ENCODE measurements at places on chromosomes 4 and X.

- no peak for DNase-seq
Observed at GRCh38 chr4:152628128-152628527, 51.7 kb downstream of the TMEM154 start.

DNA sequence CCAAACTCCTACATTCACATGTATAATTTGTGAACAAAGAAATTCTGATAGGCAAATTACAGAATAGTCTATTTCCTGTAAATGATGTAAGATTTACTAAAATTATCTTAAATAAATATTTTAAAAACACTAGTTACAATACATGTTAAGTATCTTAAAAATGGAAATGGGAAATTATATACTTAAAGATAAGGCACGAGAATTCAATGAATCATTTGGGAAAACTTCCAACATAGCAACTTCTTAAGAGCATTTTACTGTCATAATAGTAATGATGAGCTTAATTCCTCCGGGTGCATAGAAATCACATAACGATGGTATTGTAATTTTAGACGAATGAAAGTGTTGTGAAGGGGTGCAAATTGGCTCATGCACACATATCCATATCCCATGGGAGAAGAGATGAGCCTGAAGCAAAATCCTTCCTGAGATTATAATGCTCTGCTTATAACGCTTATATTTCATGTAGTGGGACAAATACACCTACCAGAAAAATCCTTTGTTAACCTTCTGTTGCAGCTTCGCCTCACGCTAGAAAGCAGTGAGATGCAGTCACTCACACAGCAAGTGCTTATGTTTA is 873.5 kb downstream of the PDHA2 start:
- DNase-seq = no peak

GRCh38 chr4:20086067-20086798 is 165.5 kb upstream of the SLIT2 start:
- DNase-seq = peak; percentile 38

DNA sequence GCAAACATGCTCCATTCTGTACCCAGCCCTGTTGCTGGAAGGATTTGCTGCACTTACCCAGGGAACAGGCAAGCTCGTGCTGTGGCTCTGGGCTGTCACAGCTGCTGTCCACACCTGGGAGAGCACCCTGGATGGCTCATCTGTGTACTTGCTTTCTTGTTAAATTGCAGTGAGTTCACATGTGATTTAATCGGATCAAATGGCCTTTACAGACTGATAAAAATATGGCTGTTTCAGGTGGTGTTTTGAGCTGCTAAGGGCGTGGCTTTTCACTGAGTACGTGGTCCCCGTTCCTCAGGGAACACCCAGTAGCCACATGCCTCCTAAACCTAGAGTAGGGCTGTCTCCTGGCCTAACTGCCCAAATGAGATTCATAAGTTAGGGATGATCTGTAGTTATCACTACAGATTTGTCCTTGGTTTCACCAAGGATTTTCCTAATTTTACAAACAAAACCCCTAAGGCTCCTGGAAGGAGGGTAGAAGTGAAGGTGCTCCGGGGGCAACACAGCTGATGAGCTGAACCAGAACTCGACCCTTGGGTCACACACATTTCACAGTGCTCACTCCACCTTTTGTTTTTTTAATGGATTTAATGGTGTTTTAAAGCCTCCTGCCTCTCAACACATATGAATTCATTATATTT is 13.7 kb downstream of the KLKB1 start:
- peak; percentile 9 for DNase-seq

DNA sequence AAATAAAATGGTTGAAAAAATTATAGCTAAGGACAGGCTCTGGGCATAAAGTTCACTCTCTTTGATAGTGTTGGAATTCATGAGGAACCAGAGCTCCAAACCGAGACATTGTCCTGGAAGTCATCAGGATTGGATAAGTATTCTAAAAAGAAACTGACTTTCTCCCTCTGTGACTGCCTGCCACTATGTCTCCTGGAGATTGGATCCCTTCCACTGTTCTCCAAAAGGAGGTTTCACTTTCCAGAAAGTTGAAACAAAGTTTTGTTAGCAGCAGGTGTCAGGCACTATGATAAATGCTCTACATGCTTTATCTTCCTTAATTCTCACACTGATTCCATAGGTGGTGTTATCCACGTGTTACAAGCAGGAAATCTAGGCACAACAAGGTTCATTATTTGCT is 16.8 kb downstream of the BANK1 start:
- DNase-seq = no peak

DNA sequence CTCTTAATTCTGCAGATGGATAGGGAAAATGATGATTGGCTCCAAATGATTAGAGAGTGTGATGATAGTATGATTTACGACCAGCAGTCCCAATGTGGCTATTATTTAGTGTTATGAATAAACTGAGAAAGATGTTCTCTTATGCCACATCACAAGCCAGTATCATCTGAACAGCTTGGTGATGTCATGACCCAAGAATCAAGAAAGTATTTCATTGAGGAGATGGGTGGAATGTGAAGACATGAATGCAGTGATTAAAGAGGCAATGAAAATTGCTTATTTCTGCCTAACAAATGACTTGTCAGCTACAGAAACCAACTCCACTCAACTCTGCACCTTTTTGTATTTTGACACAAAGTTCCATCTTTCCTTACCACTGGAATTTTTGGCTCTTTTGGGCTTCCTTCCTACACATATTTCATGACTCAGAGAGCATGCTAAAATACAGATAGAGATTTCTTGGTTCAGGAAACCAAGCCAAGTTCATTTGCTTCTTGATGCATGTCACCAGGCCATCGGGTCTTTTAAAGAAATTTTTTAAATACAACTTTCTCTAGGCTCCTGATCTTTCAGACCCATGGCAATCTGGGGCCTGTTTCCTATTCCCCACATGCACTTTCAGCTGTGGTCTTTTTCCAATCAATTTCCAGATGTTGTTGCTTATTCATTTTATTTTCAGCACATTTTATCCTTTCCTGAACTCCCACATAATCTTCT is 174.2 kb downstream of the HHIP start:
- DNase-seq = no peak

GRCh38 chr4:87716371-87717265 is 66.5 kb downstream of the DMP1 start:
- no peak for DNase-seq

- no peak for DNase-seq
Observed at GRCh38 chr4:118712872-118713271, 27.7 kb downstream of the METTL14 start.

DNA sequence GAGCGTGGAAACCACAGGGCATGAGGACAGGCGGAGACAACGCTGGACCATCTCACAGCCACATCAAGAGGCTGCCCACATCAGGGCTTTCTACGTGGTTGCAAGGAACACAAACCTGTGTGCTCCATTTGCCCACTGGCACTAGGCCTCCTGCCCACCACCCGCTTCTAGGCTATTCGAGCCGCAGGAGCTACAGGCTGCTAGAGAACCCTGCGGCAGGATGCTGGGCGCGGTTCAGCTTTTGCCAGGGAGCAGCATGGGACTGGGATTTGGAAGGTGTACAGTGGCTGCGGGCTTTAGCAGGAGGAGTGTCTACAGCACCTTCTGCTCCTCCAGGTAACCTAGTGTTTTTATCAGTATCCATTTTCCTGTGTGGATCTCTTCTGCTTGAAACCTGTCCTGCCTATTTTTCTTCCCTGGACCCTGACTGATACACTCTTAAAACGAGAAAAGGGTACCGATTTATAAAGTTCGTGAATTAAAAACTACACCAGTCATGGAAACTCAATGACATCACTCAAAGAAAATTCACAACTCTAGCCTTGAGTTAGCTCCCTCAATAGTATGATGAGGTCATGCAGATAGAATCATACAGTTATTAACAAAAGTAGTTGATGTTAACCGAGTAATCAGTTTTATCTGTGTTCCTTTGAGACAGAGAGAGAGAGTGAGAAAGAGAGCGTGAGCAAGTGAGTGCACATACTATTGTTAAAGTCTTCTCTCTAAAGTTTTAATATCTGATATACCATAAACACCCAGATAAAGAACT is 12.8 kb downstream of the NOP14 start:
- DNase-seq = peak; percentile 84

DNA sequence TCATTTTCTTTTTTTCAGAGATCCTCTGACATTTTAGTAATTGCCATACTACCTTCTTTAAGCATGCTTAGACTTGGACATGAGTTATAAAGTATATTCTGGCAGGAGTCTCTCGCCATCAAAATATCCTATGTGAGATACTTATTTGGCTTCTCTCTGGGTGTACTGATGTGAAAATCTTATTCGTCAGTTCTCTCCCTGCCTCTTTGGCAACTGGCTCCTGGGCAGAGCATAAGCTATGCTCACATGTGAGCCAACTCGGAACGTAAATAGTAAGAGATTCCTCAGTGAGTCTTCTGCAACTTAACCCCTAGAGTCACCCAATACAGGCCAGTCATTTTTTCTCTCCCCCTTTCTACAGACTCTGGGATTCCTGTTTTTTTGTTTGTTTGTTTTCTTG is 91.6 kb downstream of the MAGEB17 start:
- no peak for DNase-seq

- DNase-seq = peak; percentile 2
Observed at GRCh38 chrX:115679460-115679859, 118.5 kb downstream of the PLS3 start.

- peak; percentile 55 for DNase-seq
Observed at GRCh38 chr4:15003401-15003890, 1.2 kb downstream of the CPEB2 start.

GRCh38 chr4:180823108-180823507 is 1420.1 kb upstream of the TENM3 start:
- no peak for DNase-seq

- DNase-seq = peak; percentile 8
Observed at GRCh38 chrX:152817078-152817764, 13.3 kb downstream of the CETN2 start.

GRCh38 chr4:6021831-6022606 is 3.8 kb upstream of the C4orf50 start:
- DNase-seq = no peak

GRCh38 chr4:39446842-39447573 is 11.7 kb downstream of the RPL9 start:
- DNase-seq = peak; percentile 43

DNA sequence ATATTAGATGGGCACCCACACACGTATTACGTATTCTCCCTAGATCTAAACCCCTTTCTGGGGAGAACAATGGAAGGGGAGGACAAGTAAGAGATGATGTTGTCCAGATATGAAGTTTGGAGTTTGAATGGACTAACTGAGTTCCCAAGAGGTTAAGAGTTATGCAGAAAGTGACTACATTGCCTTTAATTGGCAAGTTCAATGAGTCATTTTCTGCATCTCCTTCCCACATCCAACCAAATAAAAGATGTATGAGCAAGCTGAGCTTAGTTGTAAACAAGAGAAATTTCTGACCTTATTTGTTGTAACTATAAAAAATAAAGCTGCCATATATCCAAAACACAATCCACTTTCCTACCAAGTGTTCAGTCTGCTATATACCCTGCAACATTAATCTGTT is 50.5 kb downstream of the TIGD2 start:
- no peak for DNase-seq
